Renal pelvis (tissue), 12 donors: ENCODE measurements at places on chromosomes 6 and 20. TPM values are rescaled to one million over a fixed set of nuclear protein-coding genes. Genes with fewer than 3 reads are reported as not detected.

GRCh38 chr6:2385471-2385983 is 140.1 kb upstream of the GMDS start:
- DNase-seq: no peak

GRCh38 chr6:134720353-134721059 is 229.4 kb downstream of the ALDH8A1 start:
- no peak for DNase-seq

DNA sequence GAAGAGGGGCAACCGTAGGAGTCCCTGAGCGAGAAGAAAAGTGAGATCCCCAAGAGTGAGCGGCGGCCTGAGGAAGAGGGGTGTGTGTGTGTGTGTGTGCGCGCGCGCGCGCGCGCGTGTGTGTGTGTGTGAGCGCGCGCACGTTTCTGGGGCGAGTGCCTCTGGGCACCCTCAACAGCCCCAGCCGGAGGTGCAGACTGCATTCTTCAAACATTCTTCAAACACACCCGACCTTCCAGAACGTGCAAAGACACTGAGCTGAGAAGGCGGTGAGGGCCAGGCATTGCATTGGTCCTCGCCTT is 76.2 kb upstream of the FOXP4 start:
- no peak for DNase-seq

- DNase-seq: no peak
Observed at GRCh38 chr20:9078826-9079731, 10.2 kb downstream of the PLCB4 start.

GRCh38 chr6:136550045-136550329 is 235 bp downstream of the MAP7 start:
- peak; percentile 7 for DNase-seq

GRCh38 chr20:51249215-51249614 is 226.3 kb upstream of the KCNG1 start:
- DNase-seq: no peak

DNA sequence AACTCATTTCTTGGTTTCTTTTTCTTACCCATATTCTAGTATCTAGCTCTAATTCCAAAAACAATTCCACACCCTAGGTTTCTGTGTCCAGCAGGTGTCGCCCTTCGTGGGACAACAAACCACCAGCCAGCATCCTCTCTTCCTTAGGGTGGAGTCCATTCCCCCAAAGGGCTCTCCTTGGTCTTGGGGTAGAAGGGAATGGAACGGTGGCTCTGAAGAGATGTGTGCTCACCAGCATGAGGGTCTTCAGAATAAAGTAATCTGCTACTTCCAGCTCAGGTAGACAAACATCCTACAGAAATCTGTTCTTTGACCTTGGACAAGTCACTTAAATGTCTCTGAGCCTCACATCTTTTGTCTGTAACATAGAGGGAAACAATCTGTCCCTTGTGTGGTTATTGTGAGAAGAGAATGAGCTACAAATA is 7.2 kb downstream of the HLA-DMB start:
- DNase-seq: no peak

DNA sequence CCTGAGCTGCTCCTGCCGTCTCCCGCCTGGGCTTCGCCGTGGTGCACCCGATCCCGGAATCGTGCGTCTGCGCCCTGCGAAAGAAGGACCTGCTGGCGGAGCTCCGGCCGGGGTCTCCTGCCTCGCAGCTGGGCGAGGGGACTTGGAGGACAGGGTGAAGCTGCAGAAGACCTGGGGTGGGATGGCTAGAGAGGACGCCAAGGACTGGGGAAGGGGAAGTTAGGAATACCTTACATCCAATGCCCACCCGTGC is 150.2 kb downstream of the PRL start:
- no peak for DNase-seq

- DNase-seq: no peak
Observed at GRCh38 chr6:116253188-116253504, 729 bp downstream of the TSPYL4 start.

GRCh38 chr6:296151-297122 is 4.2 kb downstream of the DUSP22 start:
- no peak for DNase-seq

DNA sequence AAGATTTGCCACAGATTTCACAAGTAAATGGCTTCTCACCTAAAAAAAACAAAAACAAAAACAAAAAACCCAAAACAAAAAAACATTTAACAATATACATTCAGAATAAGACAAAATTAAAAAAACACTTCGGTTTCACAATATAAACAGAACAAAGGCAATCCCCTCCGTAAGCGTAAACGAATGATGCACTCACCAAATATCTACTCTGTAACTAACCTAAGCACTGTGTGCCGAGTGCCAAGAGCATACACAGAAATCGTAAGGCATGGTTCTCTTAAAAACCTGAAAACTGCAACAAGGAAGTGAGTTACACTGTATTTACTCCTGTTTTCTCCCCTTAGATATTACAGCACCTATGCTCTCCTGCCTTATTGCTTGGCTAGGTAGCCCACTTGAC is 12.1 kb upstream of the MICAL1 start:
- no peak for DNase-seq

DNA sequence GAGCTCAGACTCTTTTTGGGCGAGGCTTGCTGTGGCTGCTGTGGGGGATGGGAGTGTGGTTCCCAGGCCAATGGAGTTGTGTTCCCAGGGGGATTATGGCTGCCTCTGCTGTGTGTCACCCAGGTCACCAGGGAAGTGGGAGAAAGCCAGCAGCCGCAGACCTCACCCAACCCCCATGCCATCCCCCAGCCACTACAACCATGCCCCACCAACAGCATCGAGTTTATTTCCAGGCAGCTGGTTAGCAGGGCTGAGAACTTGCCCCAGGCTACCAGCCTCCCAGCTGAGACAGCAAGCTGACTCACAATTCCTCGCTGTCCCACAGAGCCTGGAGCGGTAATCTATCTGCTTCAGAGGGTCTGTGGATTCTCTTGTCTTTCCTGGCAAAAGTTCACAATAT is 331.7 kb downstream of the FRK start:
- no peak for DNase-seq

GRCh38 chr6:36765594-36766398 is 68.2 kb downstream of the RAB44 start:
- DNase-seq: peak; percentile 84

DNA sequence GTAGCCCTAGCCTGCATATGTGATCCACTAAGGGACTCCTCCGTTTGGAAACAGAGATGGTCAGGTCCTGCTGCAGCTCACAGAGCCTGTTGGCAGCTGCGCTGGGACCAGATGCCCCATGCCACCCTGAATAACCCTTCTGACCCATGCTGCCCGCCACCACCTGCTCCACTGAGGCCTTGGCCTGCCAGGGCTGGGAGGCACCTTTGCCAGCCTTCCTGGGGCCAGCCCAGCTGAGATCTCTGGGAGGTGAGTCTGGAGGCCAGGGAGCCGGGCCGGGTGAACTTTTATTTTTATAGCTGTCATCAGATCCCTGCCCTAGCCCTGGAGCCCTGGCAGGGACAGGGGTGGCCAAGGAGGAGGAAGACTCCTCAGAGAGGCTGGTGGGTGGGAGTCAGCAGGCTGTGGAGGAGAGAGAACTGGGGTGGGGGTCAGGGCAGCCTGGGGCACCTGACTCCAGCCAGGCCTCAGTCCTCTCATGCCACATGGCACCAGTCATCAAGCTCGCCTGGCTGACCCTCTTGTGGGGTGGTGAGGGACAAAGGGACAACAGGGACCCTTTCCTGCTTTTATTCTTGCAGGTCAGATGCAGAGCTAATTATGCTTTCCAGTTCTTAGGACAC is 10.0 kb downstream of the CEBPB start:
- DNase-seq: no peak

- DNase-seq: no peak
Observed at GRCh38 chr6:20633566-20634340, 99.5 kb downstream of the CDKAL1 start.

DNA sequence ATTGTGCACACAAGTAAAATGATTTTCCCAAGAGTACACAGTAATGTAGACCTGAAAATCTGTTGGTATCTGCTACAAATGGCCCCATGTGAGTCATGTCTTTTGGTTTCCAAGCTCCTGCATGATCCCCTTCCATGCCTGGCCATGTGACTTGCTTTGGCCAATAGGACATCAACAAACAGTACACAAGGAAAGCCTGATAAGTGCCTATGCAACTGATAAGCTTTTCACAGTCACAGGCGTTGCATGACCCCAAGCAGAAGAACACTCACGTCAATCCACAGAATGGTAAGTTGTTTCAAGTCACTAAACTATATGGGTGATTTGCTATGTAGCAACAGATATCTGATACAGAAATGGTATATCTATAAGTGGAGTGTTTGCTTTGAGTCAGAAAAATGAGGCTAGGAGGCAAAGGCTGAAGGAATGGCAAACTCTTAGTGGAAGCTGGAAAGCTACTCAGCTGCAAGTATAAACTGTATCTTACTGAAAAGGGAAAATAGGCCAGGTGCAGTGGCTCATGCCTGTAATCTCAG is 160.1 kb upstream of the BEND3 start:
- no peak for DNase-seq

GRCh38 chr6:90019216-90019615 is 124.9 kb downstream of the GJA10 start:
- DNase-seq: no peak

DNA sequence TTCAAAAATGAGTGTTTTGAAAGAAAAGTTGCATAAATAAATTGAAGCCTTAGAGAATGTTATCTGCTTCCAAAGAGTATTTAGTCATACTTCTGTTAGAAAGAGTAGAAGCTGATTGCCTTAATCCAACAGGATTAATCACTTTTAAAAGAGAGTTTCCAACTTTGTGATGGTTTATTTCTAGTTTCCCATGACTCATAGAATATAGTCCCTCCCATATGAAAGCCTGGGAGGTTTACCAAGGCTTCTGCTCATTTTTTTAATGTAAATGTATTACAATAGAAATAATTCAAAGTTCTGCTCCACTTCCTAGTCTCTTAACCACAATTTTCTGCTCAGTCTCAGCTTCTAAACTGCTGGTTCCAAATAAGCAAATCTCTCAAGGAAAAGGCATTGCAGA is 118.0 kb upstream of the IRAK1BP1 start:
- no peak for DNase-seq

DNA sequence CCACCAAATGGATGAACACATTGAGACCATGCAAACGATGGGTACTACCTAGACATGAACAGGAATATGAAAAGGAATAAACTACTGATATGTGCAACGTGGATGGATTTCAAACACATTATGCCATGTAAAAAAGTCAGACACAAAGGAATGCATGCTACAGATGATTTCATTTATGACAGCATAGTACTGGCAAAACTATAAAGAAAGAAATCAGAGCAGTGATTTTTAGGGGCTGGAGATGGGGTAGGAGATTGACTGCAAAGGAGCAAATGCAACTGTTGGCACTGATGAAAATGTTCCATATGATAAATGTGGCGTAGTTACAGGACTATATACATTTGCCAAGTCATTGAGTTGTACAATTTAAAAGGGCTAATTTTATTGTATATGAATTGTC is 13.4 kb upstream of the COL12A1 start:
- no peak for DNase-seq

GRCh38 chr6:52537001-52537753 is 39.7 kb downstream of the TRAM2 start:
- no peak for DNase-seq

GRCh38 chr6:89675949-89676748 is 37.6 kb upstream of the LYRM2 start:
- DNase-seq: no peak

- peak; percentile 28 for DNase-seq
Observed at GRCh38 chr20:12055161-12055560, 137.5 kb downstream of the BTBD3 start.

DNA sequence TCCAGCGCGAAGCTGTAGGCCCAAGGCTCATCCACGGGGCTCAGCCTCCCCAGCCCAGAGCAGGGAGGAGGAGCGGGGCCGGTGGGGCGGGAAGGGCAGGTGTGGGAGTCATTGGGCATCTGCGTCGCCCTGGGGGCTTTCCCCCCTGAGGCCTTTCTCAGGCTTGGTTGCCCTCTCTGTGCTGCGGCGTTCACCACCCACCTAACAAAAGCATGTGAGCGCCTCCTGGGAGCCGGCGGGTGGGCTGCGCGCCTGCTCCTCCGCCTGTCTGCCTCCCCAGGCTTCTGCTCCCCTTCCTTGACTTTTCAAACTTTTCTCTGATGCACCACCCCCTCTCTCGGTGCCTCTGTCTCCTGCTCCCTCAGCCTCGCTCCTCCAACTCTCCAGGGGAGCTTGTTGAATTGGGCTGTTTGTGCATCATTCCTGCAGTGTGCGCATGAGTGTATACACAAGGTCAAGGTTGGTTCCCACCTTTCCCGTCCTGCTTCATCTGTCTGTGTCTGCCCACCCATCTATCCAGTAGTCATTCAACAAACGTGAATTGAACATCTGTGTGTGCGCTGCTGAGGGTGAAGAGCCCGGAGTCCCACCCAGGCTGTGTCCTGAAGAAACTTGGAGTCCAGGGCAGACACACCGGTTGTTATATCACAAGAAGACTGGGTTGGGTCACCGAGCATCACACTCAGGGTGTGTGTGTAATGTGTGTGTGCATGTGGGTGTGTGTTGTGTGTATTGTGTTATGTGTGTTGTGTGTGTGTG is 82.4 kb upstream of the NNAT start:
- no peak for DNase-seq

GRCh38 chr20:40583636-40584035 is 105.4 kb downstream of the MAFB start:
- no peak for DNase-seq

DNA sequence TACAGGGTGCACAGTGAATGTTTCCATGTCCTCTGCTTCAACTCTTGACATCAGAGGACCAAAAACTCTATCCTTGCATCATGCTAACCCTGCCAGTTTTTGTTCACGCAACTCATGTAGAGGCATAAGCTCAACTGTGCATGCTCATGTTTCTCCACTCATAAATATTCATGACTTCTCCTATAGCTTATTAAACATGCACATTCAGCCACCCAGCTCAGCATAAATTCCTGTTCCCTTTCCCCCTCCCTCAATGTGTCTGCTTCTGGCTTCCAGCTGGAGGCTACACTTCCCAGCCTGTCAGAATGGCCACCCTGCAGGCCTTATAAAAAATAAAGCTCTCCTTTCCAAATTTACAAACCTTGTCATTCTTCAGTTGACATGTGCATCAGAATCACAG is 154.6 kb downstream of the KIF16B start:
- DNase-seq: no peak

- DNase-seq: no peak
Observed at GRCh38 chr6:116115781-116116180, 10.2 kb downstream of the COL10A1 start.

DNA sequence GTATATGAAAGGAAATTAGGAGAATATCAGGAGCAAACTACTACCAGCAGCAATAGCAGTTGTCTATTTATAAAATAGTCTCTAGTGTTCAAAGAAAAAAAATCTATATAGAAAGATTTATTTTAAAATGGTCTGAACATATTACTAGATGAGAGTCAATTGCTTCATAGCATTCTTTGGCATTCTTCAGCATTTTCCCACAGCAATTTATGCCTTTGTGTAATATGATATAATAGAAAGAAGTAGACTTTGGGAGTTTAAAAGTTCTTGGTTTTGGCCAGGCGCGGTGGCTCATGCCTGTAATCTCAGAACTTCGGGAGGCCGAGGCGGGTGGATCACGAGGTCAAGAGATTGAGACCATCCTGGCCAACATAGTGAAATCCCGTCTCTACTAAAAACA is 157.0 kb upstream of the PLN start:
- DNase-seq: no peak

The NUS1 gene
- 49.1 TPM for polyA plus RNA-seq

The ALDH5A1 gene
- 33.1 TPM for polyA plus RNA-seq

The SCRT2 gene
- 0.06 TPM for polyA plus RNA-seq

The SLC17A1 gene
- polyA plus RNA-seq: 32.8 TPM

The RHAG gene
- 1.6 TPM for polyA plus RNA-seq

The OR2H1 gene
- not detected for polyA plus RNA-seq

The LY6G6C gene
- 0.89 TPM for polyA plus RNA-seq

The PAX1 gene
- polyA plus RNA-seq: not detected

The TOP1 gene
- 111 TPM for polyA plus RNA-seq

The ARHGAP18 gene
- polyA plus RNA-seq: 40.5 TPM

The F13A1 gene
- polyA plus RNA-seq: 15.6 TPM

The MYLK2 gene
- polyA plus RNA-seq: 0.91 TPM

The PAK5 gene
- polyA plus RNA-seq: 0.49 TPM

The SOBP gene
- 12.6 TPM for polyA plus RNA-seq
